ENCODE measurements at places on chromosomes 11 and 22.

- DNase-seq = no peak
These were observed 125.6 kb upstream of the SLC5A12 start for GRCh38 chr11:26847459-26847858.

DNA sequence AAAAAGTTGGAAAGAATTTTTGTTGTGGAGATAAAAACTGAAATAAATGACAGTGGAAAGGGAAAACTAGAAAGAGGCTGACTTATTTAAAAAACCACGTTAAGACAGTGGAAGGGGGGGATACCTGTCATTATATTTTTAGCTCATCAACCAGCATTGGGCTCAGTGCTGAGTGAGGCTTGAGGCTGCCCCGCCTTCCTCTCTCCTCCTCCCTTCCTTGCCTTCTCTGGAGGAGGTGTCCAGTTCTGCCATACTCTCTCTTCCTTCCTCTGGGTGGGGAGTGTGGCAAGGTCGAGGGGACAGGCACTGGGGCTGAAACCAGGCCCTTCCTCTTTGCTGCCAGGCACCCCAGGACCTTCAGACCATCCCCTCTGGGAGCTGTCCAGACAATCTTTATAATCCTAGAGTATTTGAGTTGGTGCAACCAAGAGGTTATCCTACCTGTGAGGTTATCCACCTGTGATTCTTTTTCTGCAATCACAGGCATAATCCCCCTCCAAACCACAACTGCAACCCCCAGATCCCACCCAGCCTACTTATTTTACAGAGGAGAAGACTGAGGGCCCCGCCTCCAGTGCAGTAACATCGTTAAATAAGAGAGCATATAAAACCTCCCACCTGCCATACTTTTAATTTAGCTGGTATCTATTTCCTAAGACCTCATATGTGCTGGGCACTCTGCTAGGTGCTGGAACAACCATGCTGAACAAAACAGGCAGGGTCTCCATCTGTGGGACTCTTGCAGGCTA lies 578.5 kb downstream of the BUD13 start:
- no peak for DNase-seq

DNA sequence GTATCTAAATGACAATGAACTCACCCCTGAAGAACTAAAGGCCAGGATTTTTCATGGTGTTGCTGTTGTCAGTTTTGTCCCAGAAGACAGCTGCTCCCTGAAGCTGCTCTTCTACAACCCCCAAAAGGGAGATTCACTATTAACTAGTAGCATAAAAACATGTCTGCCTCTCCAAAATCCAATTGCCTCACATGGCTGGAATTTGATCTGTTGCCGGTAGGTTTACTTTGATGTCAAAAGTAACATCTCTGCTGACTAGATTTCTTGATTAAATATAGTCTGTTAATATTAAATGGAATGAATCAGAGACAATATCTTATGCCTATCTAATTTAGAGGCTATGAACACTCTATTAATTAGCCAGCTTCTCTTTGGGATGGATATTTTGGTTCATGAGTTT lies 425.4 kb downstream of the ETS1 start:
- DNase-seq = no peak

DNA sequence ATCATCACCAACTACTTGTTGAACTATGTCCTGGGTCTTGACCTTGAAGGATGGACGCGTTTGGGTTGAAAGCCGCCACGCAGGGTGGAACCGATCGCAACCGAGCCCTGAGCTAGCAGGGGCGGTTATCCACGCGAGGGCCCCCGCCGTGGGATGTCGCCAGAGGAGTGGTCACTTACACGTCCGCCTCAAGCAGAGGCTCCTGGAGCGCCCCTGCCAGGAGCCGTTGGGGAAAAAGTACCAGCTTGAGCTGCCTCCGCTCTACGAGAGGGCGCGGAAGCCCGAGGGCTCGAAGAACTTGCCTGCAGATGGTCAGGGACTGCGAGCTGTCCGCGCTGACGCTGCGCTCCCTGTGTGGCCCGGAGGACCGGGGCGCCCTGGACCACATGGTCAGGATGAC lies 100.7 kb upstream of the OR4C13 start:
- no peak for DNase-seq

DNA sequence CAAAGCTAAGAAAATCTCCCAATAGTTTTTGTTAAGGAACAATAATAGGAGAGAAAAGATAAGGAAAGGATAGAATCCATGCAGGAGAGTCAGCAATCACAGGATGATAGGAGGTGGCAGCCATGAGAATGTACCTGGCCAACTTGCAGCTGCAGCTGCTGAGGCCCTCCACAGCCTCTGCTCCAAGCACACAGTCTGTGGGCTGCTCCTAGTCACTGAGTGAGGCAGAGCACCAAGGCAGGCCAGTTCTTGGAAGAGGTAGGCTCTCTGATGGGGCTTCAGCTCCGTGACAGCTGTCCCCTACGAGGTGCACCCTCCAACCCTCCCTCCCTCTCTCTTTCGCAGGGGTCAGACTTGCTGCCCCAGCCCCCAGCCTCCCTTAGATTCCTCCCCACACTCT lies 5.5 kb upstream of the KCNJ1 start:
- no peak for DNase-seq

Measured in stimulated activated CD8-positive, alpha-beta memory T cell treated with anti-CD3 and anti-CD28 coated beads, Interleukin-7, amount 100 ng/mL, for 4 hours (primary cell).